ENCODE measurements at places on chromosomes 2 and 18.

- no peaks in the 10 kb centered on the region for H3K4me1 ChIP-seq
- H3K4me3 ChIP-seq, result no peak overlapping the region
- DNase-seq, result no peak
Measured at GRCh38 chr2:206565666-206566065, 76.6 kb upstream of the FAM237A start.

DNA sequence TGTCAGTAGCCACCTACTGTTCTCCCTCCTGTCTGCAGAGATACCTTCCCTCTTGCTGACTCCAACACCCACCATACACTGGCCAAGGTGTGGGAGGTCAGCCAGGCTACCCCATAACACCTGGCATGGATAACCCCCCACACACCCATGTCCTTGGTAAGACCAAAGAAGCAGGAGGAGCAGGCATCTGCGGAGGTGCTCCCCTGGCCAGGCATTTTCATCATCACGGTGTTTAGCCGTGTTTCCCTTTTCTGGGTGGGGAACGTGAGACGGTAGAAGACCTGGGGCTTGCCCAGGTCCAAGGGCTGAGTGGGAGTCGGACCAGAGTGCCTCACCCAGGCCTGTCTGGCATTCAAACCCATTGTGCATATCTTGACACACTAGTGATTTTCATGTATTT, 150.3 kb downstream of the SMAD7 start:
- no peak overlapping the region for H3K27ac ChIP-seq
- H3K4me3 ChIP-seq, result no peak overlapping the region
- H3K36me3 ChIP-seq, result no peaks in the 10 kb centered on the region
- H3K4me1 ChIP-seq, result no peaks in the 10 kb centered on the region
- no peak for DNase-seq
- no peaks in the 10 kb centered on the region for H3K27me3 ChIP-seq

- H3K27ac ChIP-seq, result no peak overlapping the region
- H3K27me3 ChIP-seq, result no peaks in the 10 kb centered on the region
- no peaks in the 10 kb centered on the region for H3K4me1 ChIP-seq
- peaks cover 39% of the 10 kb centered on the region for H3K36me3 ChIP-seq
- no peak for DNase-seq
- no peak overlapping the region for H3K4me3 ChIP-seq
Measured at GRCh38 chr2:31920962-31921361, 89.8 kb downstream of the MEMO1 start.

DNA sequence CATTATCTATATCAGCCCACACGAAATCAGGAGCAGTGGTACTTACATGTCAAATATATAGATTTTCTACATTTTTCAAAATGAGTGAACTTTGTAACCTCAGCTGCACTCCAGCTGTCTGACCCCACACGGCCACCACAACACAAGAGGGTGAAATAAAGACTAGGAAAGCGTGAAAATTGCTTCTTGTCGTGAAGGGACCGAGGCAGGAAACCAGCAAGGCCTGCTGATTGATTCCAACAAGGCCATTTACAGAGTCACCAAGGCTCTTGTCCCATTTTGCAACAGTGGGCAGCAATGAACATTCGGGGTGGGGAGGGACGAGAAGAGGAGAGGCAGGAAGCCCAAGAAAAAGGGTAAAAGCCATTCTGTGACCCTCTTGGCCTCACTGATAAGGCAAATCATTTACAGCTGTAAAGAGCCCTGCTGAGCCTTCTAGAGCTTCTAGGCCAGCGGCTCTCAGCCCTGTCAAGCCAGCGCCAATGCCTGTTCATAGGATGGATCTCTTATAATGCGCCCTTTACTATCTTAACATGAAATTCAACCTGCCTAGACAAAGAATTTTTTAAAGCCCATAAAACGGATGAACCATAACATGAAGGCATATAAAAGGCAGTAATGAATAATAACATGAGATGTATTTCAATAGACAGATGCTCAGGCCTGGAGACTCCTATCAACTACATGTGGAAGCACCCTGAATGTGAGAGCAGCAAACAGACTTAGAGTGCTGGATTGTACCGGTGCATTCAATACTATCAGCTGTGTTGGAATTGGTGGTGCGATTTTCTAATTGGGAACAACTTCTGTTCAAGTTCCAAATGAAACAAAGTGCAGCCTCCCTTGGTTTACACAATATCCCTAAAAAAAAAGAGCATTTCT, 269.0 kb downstream of the CDCA7 start:
- H3K4me3 ChIP-seq, result no peak overlapping the region
- H3K36me3 ChIP-seq, result no peaks in the 10 kb centered on the region
- no peak for DNase-seq
- no peak overlapping the region for H3K27ac ChIP-seq
- no peaks in the 10 kb centered on the region for H3K27me3 ChIP-seq
- no peaks in the 10 kb centered on the region for H3K4me1 ChIP-seq

- peaks cover 28% of the 10 kb centered on the region for H3K36me3 ChIP-seq
- no peaks in the 10 kb centered on the region for H3K27me3 ChIP-seq
- H3K4me1 ChIP-seq, result peaks cover 12% of the 10 kb centered on the region
- no peak overlapping the region for H3K4me3 ChIP-seq
- no peak for DNase-seq
Measured at GRCh38 chr18:76429262-76430126, 65.5 kb downstream of the ZNF516 start.

- no peak overlapping the region for H3K4me3 ChIP-seq
- H3K27ac ChIP-seq, result no peak overlapping the region
- no peak for DNase-seq
- no peaks in the 10 kb centered on the region for H3K4me1 ChIP-seq
- no peaks in the 10 kb centered on the region for H3K36me3 ChIP-seq
- no peaks in the 10 kb centered on the region for H3K27me3 ChIP-seq
Measured at GRCh38 chr2:9693646-9694045, 62.8 kb upstream of the YWHAQ start.

- no peaks in the 10 kb centered on the region for H3K36me3 ChIP-seq
- peak overlapping the region; percentile 57 for H3K27ac ChIP-seq
- no peak overlapping the region for H3K4me3 ChIP-seq
- H3K4me1 ChIP-seq, result peaks cover 15% of the 10 kb centered on the region
- H3K27me3 ChIP-seq, result no peaks in the 10 kb centered on the region
Measured at GRCh38 chr2:214019229-214019972, 391.5 kb upstream of the VWC2L start.

DNA sequence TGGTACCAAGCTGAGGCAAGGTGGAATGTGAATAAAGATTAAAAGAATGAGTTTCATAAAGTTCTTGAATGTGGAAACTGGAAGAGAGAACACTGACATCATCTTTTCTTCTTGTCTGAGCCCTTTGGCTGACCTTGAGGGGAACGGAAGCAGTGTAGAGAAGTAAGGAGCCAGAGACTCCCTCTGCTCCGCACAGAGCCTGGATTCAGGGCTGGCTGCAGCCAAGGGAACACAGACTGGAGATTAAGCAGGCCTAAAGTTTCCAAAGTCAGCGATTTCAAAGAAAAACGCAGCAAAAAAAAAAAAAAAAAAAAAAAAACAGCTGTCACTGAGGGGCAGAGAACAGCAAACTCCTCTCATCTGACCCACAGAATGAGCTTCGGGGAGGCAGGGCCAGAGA, 19.3 kb upstream of the ALK start:
- H3K27ac ChIP-seq, result no peak overlapping the region
- no peaks in the 10 kb centered on the region for H3K36me3 ChIP-seq
- H3K27me3 ChIP-seq, result no peaks in the 10 kb centered on the region
- no peaks in the 10 kb centered on the region for H3K4me1 ChIP-seq

DNA sequence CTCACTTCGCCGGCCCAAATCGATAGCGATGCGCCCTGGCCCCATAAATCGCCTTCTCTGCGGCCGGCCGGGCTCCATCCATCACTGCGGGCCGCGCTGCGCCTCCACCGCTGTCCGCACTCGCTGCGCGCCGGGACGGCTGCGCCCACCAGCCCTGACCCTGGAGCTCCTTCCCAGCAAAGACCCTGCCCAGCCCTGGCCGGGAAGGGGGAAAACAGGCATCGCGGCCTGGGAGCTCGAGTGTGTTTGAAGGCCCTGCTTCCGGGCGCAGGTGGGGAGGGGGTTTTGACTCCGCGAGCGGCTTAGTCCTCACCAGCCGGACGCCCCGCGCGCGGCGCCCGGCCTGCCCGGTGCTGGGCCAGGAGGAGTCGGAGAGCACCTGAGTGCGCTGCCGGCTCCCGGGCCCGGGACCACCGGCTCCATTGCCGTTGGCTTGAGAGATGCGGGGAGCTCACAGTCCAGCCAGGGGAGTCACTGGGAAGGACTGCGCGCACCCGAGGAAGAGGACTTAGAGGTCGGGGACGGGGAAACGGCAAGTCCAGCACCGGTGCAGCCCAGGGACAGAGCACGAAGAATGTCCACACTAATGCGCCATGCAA, 1.1 kb downstream of the PAX8 start:
- DNase-seq, result no peak
- no peak overlapping the region for H3K27ac ChIP-seq
- no peaks in the 10 kb centered on the region for H3K36me3 ChIP-seq

GRCh38 chr2:139867601-139868226, 1087.5 kb upstream of the NXPH2 start:
- H3K4me1 ChIP-seq, result no peaks in the 10 kb centered on the region
- no peak for DNase-seq
- no peaks in the 10 kb centered on the region for H3K27me3 ChIP-seq
- no peak overlapping the region for H3K4me3 ChIP-seq
- H3K27ac ChIP-seq, result no peak overlapping the region

- no peaks in the 10 kb centered on the region for H3K27me3 ChIP-seq
- DNase-seq, result no peak
- no peak overlapping the region for H3K4me3 ChIP-seq
- peaks cover 38% of the 10 kb centered on the region for H3K4me1 ChIP-seq
Measured at GRCh38 chr2:46134531-46135227, 162.5 kb upstream of the EPAS1 start.

GRCh38 chr2:133531382-133531781, 36.9 kb downstream of the NCKAP5 start:
- no peak overlapping the region for H3K27ac ChIP-seq
- no peak overlapping the region for H3K4me3 ChIP-seq
- no peaks in the 10 kb centered on the region for H3K4me1 ChIP-seq
- DNase-seq, result no peak
- H3K27me3 ChIP-seq, result no peaks in the 10 kb centered on the region

DNA sequence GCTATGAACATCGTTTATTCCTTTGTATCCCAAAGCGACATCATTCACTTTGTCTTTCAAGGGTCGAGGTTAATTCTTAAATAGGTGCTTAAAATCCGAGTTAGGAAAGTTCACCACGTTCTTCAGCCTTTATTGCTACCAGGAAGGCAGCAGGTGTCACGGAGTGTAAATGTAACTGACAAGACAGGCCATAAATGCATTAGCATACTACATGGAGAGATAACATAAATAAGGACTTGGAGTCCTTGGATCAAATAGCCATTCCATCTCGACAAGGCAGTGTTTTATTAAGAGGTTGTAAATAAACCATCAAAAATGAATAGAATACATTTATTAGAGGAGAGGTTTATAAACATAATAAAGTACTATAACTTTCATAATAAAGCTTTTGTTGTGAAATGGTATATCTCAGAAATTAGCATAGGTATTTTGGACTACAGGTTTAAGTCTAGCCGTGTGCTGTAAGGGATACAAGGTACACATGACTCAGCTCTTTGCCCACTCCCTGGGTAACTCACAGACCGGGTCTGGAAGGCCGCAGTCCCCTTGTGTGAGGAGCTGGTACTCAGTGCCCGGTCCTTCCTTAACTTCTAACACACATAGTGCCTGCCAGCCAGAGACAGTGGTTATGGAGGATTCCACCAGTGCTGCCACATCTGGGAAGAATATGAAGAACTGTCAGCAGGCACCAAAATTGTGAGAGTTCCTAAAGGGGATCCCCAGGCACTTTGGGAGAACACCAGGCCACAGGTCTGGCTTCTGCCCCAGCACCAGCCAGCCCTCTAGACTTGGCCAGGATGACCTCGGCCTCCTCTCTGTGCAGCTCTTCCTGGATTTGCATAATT, 29.4 kb downstream of the CAPN13 start:
- no peak for DNase-seq
- no peak overlapping the region for H3K4me3 ChIP-seq
- no peaks in the 10 kb centered on the region for H3K36me3 ChIP-seq
- no peaks in the 10 kb centered on the region for H3K4me1 ChIP-seq

GRCh38 chr2:54212456-54212855, 43.6 kb downstream of the TSPYL6 start:
- H3K4me3 ChIP-seq, result no peak overlapping the region
- H3K27me3 ChIP-seq, result no peaks in the 10 kb centered on the region
- no peaks in the 10 kb centered on the region for H3K4me1 ChIP-seq

DNA sequence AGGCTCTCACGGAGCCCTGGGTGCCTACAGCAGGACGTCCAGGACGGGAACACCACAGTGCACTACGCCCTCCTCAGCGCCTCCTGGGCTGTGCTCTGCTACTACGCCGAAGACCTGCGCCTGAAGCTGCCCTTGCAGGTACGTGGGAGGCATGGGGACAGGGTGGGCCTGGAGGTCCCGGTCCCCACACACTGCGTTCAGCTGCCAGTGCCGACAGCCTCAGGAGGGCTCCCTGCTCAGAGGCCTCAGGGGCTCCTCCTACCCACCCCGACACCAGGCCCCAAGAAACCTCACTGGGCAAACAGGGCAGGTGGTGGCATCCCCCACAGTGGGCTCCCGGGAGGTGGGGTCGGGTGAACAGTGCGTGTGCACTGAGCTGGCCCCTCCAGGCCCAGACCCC, 10.8 kb downstream of the ANO7 start:
- no peak overlapping the region for H3K27ac ChIP-seq
- no peaks in the 10 kb centered on the region for H3K4me1 ChIP-seq
- no peak for DNase-seq

GRCh38 chr2:181948227-181948626, 37.4 kb upstream of the PPP1R1C start:
- H3K4me3 ChIP-seq, result no peak overlapping the region
- no peak for DNase-seq
- H3K27me3 ChIP-seq, result no peaks in the 10 kb centered on the region
- no peaks in the 10 kb centered on the region for H3K36me3 ChIP-seq

- H3K36me3 ChIP-seq, result no peaks in the 10 kb centered on the region
- no peaks in the 10 kb centered on the region for H3K27me3 ChIP-seq
- no peak for DNase-seq
- H3K4me3 ChIP-seq, result no peak overlapping the region
Measured at GRCh38 chr2:30266705-30267104, 35.4 kb downstream of the LBH start.

Data from esophagus squamous epithelium (tissue), 5 donors.